ENCODE measurements at places on chromosomes 13 and 19.

- DNase-seq: no peak
Observed at GRCh38 chr13:44487989-44488388, 88.1 kb downstream of the TSC22D1 start.

DNA sequence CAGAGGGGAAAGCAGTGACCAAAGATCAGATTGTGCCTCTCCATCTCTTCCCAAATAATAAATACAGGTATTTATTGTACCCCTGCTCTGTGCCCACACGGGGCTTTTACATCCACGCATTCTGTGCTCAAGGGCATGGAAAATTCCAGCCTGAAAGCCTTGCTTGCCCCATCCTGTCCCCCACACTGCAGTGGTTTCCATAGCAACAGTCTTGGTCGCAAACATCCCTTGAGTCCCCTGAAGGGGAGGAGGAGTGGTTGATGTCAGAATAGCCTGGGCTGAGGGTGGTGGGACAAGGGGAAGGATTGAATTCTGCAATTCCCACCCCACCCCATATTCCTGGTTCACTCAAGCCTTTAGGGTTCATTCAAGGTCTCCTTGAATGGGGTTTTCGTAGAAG lies 41.0 kb upstream of the USP29 start:
- no peak for DNase-seq

DNA sequence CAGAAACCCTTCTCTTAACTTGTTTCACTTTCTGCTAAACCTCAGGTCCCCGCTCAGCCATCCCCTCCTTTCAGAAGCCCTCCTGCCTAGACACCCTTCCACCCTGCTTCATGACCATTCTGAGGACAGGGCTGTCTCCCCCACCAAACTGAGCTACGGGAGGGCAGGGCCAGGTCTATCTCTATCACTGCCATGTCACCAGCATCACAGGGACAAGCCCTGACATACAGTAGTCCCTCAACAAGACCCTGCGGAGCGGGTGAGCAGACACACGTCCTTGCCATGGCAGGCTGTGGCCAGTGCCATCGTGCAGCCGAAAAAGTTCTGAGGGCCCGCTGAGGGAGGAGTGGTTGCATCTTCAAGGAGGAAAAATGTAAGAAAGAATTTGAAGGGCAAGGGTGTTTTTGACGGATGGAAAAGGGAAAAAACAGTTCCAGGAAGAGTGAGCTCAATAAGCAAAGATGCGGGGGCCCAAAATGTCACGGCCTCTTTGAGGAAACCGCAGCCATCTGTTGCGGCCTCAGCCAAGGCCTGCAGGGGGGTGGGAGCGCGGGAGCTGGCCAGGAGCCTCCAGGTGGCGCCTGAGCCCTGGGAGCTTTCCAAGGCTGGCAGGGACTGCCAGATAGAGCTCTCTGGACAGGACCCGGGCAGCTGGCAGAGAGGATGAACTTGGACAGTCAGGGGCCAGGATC lies 8.1 kb downstream of the PTGIR start:
- peak; percentile 58 for DNase-seq

DNA sequence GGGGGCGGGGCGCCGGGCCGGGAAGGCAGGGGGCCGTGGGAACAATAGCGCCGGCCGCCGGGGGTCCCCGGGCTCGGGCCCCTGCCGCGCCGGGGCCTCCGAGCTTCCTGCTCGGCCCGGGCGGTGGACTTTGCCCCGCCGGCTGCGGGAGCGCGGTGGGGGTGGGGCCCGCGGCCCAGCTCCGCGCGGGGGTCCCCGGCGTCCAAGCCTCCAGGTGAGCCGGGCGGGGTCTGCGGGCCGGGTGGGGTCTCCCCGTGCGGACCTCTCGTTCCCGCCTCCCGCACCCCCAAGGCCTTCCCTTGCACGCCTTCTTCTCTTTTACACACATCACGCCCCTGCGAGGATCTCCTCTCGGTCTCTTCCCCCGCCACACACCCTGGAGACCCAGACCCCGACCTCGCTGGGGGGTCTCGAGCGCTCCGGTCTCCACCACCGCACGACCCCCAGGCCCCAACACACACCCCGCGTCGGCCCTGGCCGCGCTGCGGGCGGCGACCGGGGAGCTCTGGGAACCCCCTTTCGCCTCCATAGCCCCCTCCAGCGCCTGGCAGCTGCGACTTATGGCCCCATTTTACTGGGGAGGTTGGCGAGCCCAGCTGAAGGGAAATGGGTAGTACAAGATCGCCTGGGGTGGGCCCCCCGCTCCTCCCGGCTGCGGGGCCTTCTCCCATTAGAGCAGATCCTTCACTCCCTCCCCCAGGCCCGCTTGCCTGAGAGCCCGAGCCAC lies 711 bp downstream of the CAMSAP3 start:
- no peak for DNase-seq

- peak; percentile 77 for DNase-seq
Observed at GRCh38 chr13:24502533-24503378, 9.8 kb downstream of the PARP4 start.

- DNase-seq: no peak
Observed at GRCh38 chr13:102443249-102443648, 41.4 kb upstream of the FGF14 start.

- DNase-seq: no peak
Observed at GRCh38 chr13:48890391-48890790, 85.3 kb upstream of the FNDC3A start.

All from HT1080 (cell line).